ENCODE measurements at places on chromosomes 2 and 18. TPM values are rescaled to one million over a fixed set of nuclear protein-coding genes. Genes with fewer than 3 reads are reported as not detected.

Gene SDC1
- 334 TPM for polyA plus RNA-seq

Gene MAL
- polyA plus RNA-seq, result 1,481 TPM

Gene CYP26B1
- polyA plus RNA-seq, result 2.2 TPM

Gene EMILIN2
- 2.0 TPM for polyA plus RNA-seq

Gene LCT
- polyA plus RNA-seq, result not detected

Gene UCN
- 0.41 TPM for polyA plus RNA-seq

Gene UBXN2A
- 6.4 TPM for polyA plus RNA-seq

Gene ARHGEF4
- 32.2 TPM for polyA plus RNA-seq

Gene GALNT1
- polyA plus RNA-seq, result 37.5 TPM

Gene DNAH7
- polyA plus RNA-seq, result 0.06 TPM

Data from esophagus (tissue), 2 donors.